ENCODE measurements at places on chromosomes 13 and 19.

DNA sequence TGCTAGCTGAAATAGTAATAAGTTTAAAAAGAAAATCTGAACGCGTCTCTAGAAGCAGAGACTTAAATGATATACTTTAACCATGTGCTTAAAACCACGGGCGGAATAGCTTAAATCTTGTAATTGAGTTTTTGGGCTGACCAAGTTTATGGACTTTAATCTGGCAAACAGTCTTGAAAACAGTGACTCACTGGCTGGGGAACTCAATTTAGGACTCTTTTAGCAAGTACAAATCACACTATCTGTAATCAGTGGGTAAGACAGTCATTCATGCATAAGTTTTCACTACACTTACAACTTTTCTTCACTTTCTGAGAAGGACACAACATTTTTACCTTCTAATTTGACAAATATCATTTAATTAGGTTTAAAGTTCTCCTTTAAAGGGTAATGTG, 26.8 kb downstream of the ZNF627 start:
- DNase-seq, result no peak

DNA sequence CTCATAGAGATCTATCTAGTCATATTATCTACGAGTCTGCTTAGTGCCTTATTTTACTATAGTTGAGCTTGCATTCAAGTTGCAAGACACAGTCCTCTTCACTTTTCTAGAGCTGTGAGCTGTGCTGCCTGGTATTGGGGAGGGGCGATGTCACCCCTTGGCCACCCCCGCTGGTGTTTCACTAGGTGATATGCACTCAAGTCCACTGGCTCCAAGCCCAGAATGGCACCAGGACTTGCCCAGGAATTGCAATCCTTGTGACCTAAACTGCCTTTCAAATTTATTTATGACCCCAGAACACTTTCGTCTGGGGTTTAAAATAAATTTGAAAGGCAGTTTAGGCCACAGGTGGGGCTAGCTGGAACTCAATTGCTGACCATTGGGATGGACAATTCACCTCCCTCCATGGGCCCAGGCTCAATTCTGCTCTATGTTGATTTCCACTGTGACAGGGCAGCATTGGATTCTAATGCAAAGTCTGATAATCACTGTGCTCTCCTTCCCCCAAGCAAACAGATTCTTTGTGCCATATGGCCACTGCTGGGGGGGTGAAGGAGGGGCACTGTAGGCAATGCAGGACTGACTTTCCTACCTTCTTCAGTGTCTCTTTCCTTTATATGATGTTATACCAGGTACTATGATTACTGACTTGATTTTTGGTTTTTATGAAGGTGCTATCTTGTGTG, 1244.2 kb upstream of the MIR17HG start:
- no peak for DNase-seq

DNA sequence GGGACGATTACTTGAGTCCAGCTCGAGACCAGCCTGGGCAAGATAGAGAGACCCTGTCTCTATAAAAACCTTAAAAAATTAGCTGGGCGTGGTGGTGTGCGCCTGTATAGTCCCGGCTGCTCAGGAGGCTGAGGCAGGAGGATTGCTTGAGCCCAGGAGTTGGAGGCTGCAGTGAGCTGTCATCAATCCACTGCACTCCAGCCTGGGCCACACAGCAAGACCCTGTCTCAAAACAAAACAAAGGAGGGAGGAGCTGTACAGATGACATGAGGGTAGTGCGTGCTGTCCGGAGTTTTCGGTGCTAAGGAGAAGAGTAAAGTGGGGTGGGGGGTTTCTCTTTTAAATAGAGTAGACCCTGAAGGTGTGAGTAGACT, 22.6 kb downstream of the HDGFL2 start:
- DNase-seq, result no peak

GRCh38 chr19:41616792-41617621, 9.9 kb downstream of the CEACAM4 start:
- no peak for DNase-seq
